ENCODE measurements at places on chromosomes 12 and 14.

GRCh38 chr14:100128688-100129087 is 30.8 kb downstream of the DEGS2 start:
- DNase-seq, result no peak

- peak; percentile 53 for DNase-seq
Observed at GRCh38 chr12:26870491-26871419, 37.8 kb upstream of the ITPR2 start.

DNA sequence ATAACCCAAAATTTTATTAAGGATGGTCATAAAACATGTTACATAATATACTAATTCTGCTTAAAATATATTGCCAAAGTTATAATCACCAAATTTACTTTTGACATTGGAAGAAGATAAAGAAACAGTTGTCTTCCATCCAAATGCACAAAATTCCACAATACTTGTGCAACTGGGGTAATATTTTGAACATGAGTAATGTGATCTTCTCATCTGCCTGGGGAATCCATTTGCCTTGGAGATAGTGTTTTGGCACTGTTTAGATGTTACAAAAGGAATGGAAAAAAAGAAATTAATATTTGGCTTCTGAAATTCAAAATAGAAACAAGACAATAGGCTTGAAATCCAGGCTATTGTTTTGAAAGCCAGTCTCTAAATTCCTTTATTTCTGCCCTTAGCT is 9.1 kb downstream of the GPR19 start:
- no peak for DNase-seq

- no peak for DNase-seq
Observed at GRCh38 chr12:61011767-61012423, 1248.3 kb upstream of the USP15 start.

DNA sequence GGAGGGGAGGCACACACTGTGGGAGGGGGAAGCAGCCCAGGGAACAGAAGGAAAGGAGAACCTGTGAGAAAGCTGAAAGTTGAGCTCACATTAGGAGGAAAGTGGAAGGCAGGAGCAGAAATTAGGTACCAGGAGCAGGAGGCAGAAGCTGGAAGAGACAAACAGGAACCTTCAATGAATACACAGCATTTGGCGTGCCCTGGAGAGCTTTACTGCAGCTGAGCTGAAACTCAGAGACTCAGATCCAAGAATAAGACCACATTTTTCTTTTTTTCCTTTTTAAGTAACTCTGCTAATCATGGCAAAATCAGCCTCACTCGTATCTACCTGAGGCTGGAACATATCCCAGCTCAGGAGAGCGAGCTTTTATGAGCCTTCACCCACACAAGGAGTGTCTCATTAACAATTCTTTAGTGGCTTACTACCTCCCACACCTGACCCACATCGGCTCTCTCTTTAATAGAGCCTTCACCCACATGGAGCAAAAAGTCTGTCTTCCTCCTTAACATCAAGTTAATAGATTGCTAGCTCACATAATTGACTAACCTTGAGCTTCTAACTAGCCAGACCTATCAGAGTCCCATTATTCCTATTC is 18.2 kb upstream of the CERS5 start:
- DNase-seq, result no peak

- DNase-seq, result no peak
Observed at GRCh38 chr12:28369483-28369882, 179.2 kb downstream of the CCDC91 start.

DNA sequence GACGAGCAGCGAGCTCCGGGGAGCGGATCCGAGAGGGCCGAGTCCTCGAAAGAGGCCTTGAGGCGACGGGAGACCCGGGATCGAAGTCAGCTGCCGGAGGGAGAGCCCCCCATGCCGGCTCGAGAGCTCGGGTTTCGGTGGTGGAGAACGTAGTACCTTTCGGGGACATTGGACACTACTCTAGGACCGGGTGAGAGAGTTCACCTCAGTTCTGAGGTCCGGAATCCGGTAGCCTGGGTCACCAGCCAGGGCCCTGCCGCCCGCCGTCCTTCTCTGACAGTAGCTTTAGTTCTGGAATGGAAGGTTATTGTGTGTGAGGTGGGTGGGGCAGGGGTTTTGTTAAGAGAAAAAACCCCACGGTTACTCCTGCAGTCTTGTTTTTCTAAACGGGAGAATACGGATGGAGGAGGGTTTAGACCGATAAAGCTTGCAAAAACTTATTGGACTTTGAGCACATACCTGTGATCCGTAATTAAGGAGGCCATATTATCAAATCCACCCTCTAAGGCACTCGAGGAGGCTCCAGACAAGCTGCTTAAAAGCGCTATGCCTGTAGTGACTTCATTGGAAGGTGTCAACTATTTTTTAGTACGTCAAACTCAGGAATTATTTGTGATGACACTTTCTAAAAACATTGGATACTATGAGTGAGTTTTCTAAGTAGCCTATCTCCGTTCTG is 765 bp downstream of the SCYL2 start:
- DNase-seq, result peak; percentile 16
